Type B pancreatic cell (in vitro differentiated cells): ENCODE measurements at places on chromosomes 5 and 9.

DNA sequence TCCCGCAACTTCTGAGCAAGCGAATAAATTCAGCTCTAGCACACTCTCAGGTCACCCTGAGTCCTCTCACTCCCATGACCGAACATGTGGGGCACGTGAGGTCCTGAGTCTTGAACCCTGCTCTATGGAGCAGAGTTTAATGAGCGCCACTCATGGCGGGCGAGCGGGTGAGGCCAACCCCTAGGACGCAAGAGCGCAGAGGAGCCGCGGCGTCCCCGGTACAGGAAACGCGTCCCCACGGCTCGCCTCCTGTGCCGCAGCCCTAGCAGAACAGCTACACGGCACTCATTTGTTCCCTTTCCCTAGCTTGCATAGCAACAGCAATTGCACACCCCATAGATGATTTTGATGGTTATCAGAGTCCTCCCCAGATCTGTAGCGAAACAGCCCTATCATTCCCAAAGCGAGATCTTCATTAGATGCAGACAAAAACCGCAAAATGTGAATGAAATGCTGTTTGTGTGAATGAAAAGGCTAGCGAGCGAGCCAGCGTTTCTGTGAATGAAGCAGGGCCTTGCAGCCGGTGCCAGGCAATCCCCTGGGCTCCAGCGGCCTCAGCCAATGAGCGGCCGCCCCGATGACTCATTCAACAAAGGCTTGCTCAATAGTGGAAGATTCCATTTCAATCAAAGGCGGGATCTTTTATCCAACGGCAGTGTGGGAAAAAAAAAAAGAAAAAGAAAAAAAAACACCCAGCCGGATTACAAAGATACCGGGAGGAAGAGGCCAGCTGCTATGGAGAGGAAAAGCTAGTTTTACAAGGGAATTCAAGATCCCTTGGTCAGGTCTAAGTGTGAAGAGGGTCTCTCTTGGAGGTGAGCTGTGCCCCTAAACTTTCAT, 1.5 kb upstream of the SHC3 start:
- peak; percentile 86 for DNase-seq

GRCh38 chr5:173878224-173878967, 9.8 kb upstream of the CPEB4 start:
- DNase-seq, result no peak

- no peak for DNase-seq
Observed at GRCh38 chr5:166486348-166486747, 1805.1 kb upstream of the WWC1 start.

DNA sequence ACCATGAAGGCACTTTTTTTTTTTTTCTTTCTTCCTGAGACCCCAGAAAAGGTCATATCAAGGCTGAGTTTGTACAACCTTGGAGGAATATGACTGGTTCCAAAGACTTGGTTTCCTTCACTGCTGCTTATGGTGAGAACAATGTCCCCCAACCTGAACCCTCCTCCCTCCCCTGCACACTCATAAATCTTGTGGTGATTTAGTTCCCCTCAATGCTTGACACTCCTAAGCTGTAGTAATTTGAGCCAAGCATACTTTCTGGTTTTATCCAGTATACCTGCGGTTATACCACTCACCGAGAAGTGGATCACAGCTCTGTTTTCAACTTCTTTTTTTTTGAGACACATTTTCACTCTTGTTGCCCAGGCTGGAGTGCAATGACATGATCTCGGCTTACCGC, 149.9 kb upstream of the KLF4 start:
- no peak for DNase-seq

DNA sequence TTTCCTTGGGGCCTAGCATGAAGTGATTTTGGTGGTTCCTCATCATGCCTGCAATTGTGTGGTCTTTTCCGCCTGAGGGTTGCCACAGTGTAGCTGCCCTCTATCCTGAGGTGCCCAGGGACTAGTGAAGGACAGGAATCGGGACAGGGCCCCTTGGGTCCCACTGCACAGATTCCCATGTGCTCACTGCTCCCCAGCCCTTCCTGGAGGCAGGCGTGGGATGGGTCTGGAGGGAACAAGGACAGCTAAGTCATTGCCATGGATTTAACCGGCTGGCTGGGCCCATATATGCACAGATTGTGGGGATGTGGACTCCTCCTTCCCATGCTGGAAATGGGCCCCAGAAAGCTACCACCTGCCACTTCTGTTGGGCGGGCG, 122.3 kb upstream of the PITX1 start:
- DNase-seq, result no peak

GRCh38 chr9:38439916-38440301, 15.7 kb upstream of the IGFBPL1 start:
- no peak for DNase-seq

DNA sequence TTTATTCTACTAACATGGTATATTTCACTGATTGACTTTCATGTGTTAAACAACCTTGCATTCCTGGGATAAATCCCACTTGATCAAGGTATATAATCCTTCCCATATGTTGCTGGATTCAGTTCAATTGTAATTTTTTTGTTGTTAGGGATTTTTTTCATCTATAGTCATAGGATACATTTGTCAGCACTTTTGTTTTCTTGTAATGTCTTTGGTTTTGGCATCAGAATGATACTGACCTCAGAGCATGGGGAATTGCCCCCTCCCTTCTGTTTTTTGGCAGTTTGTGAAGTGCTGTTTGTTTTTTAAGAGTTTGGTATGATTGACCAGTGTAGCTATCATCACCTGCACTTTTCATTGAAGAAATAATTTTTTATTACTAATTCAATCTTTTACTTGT, 176.8 kb upstream of the RASEF start:
- DNase-seq, result no peak

GRCh38 chr5:90689064-90689463, 130.5 kb downstream of the ADGRV1 start:
- DNase-seq, result no peak

- peak; percentile 69 for DNase-seq
Observed at GRCh38 chr5:127875235-127876021, 172.2 kb downstream of the CCDC192 start.

DNA sequence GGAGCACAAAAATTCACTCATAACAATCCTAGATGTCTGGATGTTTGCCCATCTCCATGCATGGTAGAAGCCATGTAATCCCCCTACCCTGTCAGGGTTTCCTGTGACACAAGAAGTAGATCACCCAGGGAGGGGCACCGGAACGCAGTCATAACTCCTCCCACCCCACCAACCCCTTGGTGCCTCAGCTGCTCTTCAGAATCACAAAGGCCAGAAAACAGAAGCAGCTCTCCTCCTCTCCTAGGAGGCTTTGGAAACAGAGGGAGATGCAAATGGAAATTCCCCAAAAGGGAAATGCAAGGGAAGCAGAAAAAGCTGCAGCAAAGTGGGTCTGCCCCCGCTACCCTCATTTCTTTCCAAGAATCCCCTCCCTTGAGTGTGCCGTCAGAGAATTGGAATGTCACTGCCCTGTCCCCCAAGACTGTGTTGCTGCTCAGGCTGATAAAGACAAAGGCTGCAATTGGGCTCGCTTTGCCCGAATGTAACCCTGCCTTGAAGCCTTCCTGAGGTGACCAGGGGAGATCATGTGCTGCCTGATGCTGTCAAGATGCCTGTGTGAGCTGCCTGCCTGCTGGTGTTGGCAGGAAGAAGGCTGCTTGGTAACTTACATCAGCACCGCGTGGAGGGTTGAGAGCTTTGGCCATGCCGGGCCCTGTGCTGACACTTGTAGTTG, 65.5 kb upstream of the ABCA1 start:
- DNase-seq, result no peak

DNA sequence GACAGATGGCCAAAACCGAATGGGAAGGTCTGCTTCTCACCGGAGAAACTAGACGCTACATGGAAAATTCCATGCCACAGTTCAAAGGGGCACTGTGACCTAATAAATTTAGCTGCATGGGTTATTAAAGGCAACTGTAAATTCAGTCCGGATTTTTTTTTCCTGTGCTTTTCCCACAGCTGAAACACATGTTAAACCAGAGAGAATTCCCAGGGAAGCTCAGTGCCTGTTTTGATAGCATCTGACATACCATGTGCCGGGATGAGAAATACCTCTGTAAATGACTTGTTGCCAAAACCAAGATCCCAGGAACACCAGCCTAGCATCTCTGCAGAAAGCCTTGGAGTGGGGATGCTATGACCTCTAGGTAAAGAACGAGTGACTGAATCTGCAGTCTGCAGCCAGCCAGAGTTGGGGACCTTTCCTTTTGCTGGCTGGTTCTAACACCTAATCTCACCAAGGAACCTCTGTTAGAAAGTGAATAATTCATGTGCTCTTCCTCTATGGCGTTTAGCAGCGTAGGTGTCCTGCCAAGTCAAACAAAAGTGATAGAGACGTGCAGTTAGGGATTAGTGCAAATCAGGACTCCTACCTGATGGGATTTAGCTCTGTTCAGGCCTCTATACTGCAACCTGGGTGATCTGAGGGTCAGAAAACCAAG, 77.9 kb downstream of the SLIT3 start:
- no peak for DNase-seq

GRCh38 chr9:281741-282645, 67.3 kb downstream of the DOCK8 start:
- no peak for DNase-seq

DNA sequence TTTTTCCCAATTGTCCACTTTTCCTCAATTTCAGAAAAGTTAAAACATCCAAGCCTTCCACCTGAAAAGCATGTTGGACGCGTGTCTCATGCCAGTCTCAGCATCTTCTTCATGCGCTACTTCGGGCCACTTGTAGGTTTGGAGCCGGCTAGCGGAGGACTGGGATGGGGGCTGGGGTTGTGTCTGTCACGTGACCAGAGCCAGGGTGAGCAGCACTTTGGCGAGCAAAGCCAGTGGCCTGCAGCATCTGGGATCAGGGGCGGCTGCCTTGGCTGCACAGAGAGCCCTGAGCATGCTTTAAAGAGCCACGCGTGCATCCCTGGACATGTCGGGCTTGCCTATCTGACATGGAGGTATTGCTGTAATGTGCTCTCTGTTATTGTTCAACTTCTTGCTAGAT, 41.2 kb downstream of the SLC6A3 start:
- no peak for DNase-seq

DNA sequence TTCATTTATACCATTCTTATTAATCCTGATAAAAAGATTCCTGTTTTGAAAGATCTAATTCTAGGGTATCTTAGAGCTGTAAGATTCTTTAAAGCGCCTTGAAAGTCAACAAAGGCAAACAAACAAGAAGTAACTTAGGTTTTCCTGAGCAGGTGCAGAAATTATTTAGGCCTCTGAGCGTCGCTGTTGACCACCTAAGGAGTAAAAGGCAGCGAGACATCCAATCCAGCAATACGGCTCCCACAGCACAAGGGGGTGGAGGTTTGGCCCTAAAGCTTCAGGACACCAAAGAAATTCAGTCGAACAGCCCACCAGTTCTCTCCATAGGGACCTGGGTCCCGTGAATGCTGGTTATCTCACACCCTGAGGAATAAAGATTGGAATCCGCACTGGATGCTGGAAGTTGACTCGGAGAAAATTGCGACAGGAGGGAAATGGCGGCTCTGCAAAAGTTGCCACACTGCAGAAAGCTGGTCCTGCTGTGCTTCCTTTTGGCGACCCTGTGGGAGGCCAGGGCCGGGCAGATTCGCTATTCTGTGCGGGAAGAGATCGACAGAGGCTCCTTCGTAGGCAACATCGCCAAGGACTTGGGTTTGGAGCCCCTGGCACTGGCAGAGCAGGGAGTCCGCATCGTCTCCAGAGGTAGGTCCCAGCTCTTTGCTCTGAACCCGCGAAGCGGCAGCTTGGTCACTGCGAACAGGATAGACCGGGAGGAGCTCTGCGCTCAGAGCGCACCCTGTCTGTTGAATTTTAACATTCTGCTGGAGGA, at the start of gene PCDHGA2:
Gene PCDHGA2 (plus strand): TSS at position 223 of the 769 bp plus-strand sequence.
- no peak for DNase-seq

GRCh38 chr5:84332106-84332505, 52.6 kb downstream of the EDIL3 start:
- no peak for DNase-seq

- no peak for DNase-seq
Observed at GRCh38 chr5:132651838-132652469, 6.0 kb upstream of the IL13 start.

DNA sequence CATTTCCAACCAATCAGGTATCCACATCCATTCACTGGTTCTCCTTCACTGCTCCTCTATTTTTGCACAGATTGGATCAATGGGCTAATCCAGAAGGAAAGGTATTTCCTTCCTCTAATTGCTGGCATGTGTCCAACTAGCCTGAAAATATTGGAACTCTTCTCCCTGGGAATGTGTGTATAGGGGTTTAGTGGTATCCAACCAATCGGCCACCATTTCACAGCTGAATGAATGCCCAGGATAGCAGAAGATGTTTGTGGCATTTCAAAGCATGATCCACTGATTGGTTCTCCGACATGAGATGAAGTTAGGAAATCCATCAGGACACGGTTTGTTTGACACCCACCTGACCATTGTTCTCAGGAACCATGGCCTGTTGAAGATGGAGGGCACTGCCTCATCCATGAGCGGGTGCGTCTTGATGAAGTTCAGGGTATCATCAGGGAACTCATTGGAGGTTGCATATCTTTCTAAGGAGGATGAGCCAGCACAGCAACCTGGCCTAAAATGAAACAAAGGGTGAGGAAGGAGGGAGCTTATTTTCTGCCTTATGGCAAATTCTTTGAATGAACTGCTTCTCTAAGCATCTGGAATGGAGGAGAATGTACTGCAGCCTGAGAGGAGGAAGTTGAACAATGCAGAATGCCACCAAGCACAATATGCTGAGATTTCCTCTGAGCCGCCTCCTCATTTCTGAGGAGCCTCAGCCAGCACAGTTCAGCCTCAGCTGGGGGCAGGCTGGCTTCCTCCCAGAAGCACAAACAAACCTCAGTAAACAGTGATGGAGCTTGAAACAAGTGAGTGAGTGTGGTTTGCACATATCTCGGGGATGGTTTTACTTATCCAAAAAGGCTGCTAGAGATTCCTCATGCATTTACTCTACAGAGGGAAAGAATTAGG, 94.6 kb downstream of the SEMA6A start:
- no peak for DNase-seq

DNA sequence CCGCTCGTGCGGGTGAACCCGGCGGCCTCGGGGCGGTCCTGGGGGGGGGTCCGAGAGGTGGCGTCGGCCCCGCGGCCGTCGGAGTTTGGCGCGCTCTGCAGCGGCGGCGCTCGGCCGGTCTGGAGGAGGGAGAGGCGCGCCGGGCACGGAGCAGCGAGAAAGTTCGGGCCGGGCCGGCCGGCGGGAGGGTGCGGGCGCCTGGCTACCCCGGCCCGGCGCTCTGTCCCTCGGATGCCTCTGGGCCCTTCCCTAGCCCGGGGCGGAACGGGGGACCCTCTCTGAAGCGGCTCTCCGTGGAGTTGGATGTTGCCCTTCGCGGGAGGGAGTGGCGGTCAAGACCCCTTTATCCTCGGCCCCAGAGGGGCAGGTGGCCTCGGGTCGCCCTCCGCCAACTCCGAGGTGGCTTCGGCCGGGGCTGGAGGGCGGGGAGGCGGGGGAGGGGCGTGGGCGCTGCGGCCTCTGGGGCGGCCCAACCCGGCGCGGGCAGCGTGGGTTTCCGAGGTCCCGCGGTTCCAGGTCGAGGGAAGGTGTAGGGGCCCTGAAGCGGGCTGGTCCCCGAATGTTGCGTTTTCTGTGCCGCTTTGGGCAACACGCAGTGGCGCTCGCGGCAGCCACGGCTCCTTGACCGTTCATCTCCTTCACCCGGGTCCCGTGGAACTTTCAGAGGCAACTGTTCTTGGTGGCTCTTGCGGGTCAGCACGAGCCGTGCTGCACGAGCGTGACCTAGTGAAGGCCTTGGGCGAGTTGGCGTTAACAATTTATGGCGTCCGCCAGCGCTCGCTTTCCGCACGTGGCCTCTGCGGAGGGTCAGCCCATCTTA, 290.5 kb downstream of the DOCK8 start:
- DNase-seq, result peak; percentile 69
